ENCODE measurements at places on chromosomes 2 and 18.

- DNase-seq: no peak
These were observed 57.4 kb upstream of the EPAS1 start for GRCh38 chr2:46239847-46240181.

GRCh38 chr2:236753606-236754270 lies 184.1 kb downstream of the ACKR3 start:
- no peak for DNase-seq

GRCh38 chr2:158993721-158994587 lies 25.5 kb downstream of the TANC1 start:
- DNase-seq: no peak

DNA sequence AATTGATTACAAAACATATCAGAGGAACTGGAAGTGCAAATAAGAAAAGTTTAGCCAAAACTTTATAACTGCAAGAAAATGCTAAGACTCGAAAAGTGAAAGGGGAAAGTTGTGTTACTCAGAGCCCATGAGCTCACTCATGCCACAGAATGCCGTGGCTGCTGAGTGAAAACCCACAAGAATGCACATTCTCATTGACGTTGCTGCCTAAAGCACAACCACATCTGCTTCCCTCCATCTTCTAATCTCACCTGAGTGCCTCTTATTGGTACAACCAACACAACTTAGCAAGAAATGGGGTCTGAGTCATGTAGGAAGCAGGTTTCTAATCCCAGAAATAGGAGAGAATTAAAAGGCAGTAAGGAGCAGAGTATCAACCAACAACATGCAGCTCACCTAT lies 259.7 kb downstream of the LNPK start:
- DNase-seq: no peak

GRCh38 chr2:201904538-201905420 lies 98.4 kb downstream of the CDK15 start:
- DNase-seq: no peak

DNA sequence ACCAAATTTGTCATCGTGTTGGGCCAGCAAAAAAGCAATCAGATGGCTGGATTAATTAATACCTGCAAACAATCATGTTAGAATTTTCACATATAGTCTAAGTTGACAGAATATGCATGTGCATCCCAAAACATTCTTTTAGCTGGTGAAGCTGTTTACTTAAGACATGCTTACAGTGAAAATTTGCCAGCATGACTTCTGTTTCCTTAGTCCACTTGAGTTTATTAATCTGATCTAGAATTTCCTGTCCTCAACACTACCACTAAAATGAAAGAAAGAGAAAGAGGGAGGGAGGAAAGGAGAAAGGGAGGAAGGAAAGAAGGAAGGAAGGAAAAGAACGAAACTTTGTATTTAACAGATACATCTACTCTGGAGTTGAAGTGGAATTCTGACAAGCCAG lies 2109.9 kb upstream of the PIK3C3 start:
- no peak for DNase-seq

GRCh38 chr2:240512666-240513535 lies 44.9 kb downstream of the ANKMY1 start:
- no peak for DNase-seq

DNA sequence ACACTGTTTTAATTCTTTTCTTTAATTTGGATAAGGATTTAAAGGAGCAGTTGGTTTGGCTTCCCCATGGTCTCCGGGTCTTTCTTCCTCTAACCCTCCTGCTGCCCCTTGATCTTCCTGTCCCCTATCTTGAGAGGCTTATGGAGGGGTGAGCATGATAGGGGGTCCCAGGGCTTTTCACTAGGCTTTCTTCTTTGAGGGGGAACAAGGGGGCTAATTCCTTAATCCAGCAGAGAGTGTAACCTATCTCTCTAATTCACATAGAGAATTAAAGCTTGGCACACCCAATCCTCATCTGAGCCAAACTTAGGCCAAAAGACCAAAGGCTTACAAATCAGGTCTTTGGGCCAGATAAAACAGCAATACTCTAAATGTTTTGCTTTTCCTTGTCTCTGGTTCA lies 21.5 kb upstream of the C2orf66 start:
- no peak for DNase-seq

DNA sequence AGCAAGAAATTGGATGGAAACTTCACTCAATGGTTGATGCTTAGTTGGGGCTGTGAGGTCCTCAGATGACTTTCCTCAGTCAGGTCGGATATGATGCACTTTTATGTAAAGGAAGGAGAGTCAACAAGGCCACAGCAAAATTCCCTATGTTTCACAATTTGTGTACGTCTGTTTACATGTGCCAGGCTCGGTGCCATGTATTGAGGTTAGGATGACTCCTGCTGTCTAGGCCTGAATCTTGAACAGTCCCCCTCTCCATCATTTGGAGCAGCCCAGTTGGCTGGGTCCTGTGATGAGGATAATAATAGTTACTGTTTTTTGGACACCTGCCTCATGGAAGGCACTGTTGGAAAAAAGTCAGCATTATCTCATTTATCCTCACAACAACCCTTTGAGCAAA lies 43.1 kb downstream of the VSNL1 start:
- no peak for DNase-seq

DNA sequence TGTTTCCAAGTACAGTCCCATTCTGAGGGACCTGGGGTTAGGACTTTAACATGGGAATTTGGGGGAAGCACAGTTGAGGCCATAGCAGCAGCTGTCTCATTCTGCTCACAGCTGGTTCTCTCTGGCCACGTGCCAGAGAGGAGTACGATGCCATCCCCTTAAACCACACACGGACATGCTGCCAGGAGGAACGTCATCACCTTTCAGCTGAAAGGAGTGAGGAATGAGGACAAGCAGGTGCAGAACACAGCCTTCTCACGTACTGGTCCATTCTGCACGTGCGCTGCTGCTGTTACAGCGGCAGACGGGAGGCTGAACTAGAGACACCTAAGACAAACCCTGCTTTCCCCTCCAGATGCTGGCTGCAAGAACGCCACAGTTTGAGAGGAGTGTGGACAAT lies 33.5 kb downstream of the ODC1 start:
- DNase-seq: no peak

DNA sequence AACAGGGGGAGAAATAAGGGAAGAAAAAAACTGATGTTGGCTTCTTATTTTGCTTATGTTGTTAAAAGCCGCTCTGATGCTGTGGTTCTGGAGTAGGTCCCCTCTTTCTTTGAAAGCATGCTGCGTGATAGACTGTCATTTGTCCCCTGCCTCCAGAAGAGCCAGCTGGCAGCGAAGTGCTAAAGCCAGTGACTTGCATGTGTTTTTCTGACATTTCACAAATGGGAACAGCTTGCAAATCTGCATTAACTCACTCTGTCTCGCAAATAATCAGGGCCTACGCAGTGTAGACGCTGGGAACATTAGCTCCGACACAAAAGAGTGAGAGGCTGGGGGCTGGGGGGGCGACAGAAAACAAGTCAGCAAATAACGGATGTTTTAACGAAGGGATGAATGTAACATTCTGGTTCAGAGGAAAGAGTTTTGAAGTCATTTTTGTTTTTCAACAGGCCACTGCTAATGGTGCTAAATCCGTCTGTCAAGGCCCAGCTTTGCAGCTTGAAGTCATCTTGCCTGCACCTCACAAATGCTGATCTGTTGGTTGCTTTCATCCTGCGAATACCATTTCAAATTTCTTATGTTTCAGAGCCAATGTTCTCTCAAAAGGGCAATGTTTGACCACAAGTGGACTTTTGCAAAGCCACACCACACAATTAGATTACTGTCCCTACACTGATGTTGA lies 68.8 kb upstream of the PIK3C3 start:
- DNase-seq: no peak

GRCh38 chr2:66437109-66437690 lies 2.3 kb downstream of the MEIS1 start:
- DNase-seq: no peak

DNA sequence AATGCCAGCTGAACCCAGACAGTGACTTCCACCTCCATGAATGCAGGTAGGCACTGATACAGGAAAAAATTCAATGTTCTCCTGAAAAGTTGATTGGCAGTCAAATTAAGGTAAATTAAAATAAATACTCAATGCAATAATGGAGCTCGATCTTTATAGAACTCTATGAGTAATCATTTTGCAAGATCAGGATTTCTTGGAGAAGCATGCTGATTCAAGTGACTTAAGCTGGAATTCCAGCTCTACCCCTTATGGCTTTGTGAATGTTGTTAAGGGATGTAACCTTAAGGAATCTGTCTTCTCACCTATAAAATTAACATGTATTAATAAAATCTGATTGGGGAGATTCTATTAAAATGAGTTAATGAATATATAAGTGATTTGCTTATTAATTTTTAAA lies 145.1 kb downstream of the QPCT start:
- no peak for DNase-seq

DNA sequence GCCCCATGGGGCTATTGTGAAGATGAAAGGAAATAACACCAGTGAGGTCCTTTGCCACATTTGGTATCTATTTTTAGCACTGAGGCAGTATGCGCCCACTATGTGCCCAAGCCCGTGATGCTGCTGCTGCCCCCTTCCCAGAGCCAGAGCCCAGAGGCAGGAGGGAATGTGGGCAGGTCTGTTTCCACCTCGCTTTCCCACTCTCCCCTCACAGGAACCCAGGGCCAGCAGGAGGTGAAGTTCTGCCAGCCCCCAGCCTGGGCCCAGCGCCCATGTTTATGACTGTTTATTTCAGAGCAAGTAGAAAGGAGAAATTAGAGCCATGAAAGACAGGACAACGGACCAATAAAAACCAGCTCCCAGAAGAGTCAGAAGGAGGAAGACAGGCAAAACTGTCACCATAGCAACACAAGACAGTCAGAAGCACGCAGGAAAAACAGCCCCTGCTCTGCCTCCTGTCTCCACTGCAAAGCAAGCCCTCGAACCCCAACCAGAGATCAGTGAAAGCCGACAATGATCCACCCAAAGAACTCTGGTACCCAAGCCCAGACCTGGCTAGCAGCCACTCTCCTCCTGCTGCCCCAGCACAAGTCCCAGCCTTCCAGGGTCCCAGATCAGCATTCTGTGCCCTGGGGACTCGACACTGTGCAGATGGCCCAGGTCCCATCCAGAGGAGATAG lies 1.4 kb downstream of the CYRIA start:
- no peak for DNase-seq

- DNase-seq: no peak
These were observed 76.5 kb downstream of the HNRNPLL start for GRCh38 chr2:38526195-38526594.

GRCh38 chr2:213067888-213068287 lies 83.5 kb downstream of the IKZF2 start:
- no peak for DNase-seq

GRCh38 chr18:54710074-54710899 lies 118.0 kb upstream of the RAB27B start:
- DNase-seq: no peak
